ENCODE measurements at places on chromosomes 2 and 18. TPM values are rescaled to one million over a fixed set of nuclear protein-coding genes. Genes with fewer than 3 reads are reported as not detected.

The DNAH7 gene
- total RNA-seq: 0.58 TPM

The IGFBP5 gene
- 923 TPM for total RNA-seq

The SCRN3 gene
- 39.7 TPM for total RNA-seq

The CYBRD1 gene
- 60.1 TPM for total RNA-seq

The RSAD2 gene
- 9.2 TPM for total RNA-seq

The RBKS gene
- not detected for total RNA-seq

The C18orf54 gene
- total RNA-seq: not detected

The IL18R1 gene
- 1.8 TPM for total RNA-seq

The C2orf80 gene
- total RNA-seq: not detected

The DYNAP gene
- not detected for total RNA-seq

The PSMA8 gene
- total RNA-seq: not detected

The NT5DC4 gene
- not detected for total RNA-seq

The SLC30A3 gene
- total RNA-seq: not detected

The SULT1C2 gene
- 235 TPM for total RNA-seq

The POTEC gene
- total RNA-seq: not detected

The ZNF512 gene
- 8.4 TPM for total RNA-seq

- no peak for DNase-seq
Observed at GRCh38 chr18:23166891-23167541, 31.7 kb downstream of the CABLES1 start.

- no peak for DNase-seq
Observed at GRCh38 chr2:119231975-119232665, 8.5 kb downstream of the STEAP3 start.

- DNase-seq: peak; percentile 38
Observed at GRCh38 chr2:165573534-165574461, 104.3 kb downstream of the CSRNP3 start.

GRCh38 chr2:213475433-213475832 is 191.2 kb downstream of the SPAG16 start:
- DNase-seq: no peak

DNA sequence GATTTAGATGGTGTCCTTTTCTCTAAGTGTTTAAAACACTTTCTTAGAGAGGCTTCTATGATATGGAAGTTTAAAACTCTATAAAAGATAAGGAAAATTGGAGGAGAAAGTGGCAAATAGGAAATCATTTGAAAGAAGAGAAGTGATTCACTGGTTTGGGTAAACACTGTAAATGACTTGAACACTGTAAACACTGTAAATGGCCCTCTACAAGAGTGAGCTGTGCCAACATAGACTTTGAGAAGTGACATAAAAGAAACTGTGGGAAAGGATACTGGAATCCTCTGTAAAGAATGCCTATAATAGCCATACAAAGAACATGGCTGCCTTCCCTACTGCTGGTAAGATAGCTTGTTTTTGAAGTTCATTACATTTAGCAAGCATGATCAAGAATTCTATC is 210.9 kb upstream of the SIX3 start:
- no peak for DNase-seq

GRCh38 chr2:191650896-191651773 is 26.8 kb upstream of the NABP1 start:
- no peak for DNase-seq

DNA sequence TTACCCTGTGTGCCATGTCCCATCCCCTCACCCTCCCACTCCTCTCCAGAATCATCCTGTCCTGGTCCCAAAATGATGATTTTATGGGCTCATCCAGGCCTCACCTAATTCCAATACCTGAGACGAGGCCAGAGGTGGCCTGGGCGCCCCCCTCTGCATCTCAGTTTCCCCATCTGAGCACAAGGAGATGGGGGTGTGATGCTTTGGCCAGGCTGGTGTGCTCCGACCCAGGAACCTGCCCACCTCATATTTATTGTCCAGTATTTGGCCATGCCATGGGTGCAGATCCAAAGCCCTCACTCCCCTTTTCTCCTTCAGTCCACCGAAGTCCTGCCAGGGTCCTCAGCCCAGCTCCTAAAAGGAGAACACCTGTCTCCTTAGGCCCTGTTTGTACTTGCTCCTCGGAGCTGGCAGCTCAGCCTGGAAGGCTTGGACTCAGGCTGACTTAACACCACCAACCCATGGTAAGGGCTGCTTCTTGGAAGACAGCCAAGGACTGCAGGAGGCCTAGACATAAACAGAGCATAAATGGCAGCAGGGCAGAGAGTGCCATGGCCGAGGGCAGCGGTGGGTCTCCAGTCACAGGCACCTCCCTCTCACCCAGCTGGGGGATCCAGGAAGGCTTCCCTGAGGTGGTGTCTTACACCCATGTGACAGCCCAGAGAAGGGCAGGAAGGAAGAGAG is 3.6 kb downstream of the TEX51 start:
- DNase-seq: peak; percentile 24

GRCh38 chr2:1938986-1939385 is 194.7 kb upstream of the PXDN start:
- DNase-seq: no peak

DNA sequence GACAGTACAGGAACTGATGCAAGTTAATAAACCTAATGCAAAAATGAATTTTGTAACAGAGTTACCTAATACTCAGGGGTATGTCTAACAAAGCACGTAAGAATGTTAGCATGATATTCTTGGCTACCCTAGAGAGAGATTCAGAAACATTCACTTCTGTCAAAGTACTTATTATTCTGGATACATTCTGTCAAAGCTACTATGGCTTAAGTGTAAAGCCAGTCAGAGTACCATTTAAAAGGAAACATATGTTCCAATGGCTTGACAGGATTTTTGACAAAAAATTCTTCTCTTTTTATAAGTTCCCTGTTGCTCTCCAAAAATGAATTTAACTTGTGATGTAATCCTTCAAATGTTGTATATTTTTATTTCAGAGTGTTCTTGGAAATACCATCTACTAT is 85.5 kb downstream of the PIGN start:
- DNase-seq: peak; percentile 8

- DNase-seq: no peak
Observed at GRCh38 chr2:160423126-160423525, 70.5 kb downstream of the RBMS1 start.

DNA sequence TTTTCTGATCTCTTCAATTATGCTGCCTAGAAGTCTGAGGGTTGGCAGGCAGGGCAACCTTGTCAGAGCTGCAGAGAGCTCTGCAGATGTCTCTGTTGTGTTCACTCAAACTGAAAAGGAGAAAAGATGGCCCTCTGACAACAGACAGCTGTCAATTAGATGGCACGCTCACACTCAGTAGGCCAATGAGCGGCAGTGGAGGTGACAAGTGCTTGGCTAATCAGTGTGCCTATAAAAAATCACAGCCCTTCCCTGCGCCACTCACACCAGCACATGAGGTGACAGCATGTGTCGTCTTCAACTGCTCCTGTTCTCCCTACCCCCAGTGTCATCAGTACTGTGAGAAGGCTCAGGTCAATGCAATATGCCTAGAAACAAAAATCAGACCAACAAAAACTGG is 203.9 kb downstream of the TCF4 start:
- no peak for DNase-seq

DNA sequence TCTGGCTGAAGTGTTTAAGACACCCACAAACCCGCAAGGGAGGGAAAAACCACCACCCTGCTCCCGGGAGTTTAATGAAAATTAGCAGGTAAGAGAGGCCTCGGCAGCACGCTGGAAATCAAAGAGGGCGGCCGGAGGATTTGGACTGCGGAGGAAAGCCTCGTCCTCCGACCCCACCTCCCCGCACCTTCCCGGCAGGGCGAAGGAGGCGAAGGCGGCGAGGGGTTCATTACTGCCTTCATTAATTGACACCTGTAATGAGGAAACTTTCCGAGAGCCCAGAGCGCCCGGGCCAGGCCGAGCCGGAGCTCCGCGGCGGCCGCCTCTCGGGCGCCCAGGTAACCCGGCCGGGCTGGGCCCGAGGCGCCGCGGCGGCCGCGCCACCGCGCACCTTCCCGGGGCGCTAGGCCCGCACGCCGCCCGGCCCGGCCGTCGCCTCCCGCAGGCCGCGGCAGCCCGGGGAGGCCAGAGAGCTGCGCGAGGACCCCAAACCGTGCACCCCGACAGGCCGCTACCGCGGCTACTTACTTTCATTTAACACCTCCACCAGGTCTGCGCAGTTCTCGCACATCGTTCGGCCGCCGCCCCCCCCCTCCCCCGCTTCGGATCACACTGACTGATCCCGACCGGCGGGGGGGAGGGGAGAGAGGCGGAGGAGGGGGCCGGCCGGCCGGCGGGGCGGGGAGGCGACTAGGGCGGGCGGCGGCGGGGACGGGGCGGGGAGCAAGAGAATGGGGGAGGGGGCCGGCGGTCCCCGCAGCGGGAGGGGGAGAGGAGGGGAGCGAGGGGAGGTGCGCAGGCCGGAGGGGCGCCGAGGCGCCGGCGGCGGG is 550 bp downstream of the USP34 start:
- DNase-seq: peak; percentile 91

DNA sequence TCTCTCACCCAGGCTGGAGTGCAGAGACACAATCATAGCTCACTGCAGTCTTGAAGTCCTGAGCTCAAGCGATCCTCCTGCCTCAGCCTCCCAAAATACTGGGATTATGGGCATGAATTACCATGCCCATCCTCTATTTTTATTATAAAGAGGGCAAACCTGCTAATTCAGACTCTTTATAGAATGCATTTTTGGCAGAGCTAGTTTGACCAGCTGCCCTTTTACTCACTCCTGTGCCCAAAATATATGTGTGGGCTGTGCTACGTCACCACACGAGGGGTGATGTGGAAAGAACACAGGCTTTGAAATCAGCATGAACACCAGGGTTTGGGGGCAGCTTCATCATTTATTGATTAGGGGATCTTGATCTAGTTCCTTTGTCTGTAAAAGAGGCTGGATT is 137.8 kb downstream of the CLIP4 start:
- DNase-seq: no peak

DNA sequence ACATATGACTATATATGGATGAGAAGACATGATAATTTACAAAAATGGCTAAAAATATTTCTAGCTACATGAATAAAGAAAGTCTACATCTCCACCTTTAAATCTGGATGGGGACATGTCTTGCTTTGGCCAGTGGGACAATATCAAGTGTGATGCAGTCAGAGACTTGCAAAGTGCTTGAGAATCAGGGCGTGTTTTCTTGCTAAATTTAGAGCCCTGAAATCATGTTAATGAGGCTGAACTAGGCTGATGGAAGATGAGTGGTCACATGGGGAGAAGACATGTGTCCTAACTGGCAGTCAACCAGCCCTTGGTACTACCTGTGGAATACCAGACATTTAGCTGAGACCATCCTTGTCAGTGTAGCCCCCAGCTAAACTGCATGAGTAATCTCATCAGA is 278.5 kb upstream of the RGPD4 start:
- DNase-seq: no peak

DNA sequence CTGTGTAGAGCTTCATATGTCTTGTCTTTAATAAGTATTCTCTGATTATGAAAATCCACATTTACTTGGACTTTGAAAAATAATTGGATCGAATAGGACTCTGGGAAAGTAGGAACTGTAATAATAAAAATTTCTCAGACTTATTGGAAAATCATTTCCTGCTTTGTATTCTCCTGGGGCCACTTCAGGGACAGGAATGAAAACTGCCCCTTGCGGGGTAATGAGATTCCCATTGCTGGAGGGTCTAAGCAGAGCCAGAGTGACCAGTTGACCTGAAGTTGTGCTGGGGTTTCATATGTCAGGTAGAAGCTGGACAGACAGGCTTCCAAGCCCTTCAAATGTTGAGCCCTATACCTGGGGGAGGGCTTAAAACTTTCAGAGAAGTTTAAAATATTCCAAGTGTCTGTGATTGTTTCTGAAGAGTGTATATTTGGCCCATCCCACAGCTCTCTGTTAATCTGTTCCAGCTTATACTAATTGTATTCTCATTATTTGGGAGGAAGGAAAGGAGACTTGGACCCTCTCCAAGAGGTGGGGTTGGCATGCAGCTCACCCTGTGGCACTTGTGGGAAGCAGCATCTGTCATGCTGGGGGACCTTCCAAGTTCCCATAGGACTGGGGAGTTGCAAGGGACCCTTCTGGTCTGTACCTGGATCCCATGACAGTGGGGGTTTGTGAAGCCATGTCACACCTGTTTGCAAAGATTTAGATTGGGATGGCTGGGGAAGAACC is 268.7 kb upstream of the ATP5MC3 start:
- no peak for DNase-seq

DNA sequence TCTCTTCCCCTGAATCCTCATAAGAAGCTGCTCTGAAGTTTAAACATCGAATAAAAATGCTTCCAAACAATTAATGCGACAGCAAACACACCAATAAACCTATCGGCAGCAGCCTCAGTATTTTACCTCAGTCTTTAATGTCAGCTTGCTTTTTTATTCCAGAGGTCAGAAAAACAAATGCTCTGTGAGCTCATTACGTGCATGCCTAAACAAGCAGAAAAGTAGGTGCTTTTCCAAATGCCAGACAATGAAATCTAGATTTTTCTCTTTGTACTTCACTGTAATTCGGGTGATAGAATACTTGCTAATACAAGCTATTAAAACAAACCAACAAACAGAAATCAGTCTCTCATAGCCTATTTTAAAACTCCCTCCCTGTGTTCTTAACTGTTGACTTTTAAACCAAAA is 381.5 kb downstream of the NRXN1 start:
- DNase-seq: no peak

DNA sequence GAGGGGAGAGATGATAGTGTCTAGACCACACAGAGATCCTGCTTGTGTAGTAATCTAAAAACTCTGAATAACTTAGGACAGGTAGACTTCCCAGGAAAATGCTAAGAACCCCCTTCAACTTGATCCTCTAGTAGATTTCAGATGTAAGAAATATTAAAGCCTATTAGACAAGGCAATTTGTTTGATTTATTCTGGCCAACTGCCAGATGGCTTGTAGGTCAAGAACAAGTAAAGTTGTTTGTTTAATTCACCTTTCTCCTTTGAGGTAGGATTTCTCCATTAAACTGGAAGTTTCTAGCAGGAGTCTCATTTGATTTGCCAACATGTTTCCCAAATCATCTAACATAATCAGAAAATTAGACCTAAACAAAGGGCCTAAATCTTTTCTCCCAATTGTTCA is 48.6 kb downstream of the SH3RF3 start:
- peak; percentile 66 for DNase-seq

- DNase-seq: no peak
Observed at GRCh38 chr2:227360351-227360750, 18.8 kb downstream of the TM4SF20 start.

Measured in stomach (tissue), 19 donors.